ENCODE measurements at places on chromosomes 11 and 22.

- no peak for DNase-seq
Measured at GRCh38 chr22:40878922-40879321, 17.0 kb upstream of the DNAJB7 start.

- DNase-seq: no peak
Measured at GRCh38 chr22:38760477-38761201, 4.8 kb upstream of the SUN2 start.

GRCh38 chr11:69238573-69239351 is 55.2 kb upstream of the MYEOV start:
- DNase-seq: no peak

DNA sequence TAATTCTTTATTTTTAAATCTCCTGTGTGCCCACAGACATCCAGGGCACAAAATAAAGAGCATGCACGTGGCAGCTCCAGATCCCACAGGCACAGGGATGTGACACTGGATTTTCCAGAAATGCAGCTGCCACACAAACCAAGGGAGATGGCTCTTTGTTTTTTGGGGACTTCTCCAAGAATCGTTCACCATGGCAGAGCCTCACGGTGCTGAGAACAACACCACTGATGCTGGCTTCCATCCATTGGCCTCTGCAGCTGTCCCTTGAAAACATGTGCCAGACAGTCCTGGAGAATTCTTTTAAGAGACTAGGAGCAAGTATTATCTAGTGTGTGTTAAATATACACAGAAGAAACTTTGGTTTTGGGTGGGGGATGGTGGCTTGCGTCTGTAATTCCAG is 108.4 kb upstream of the SLC22A12 start:
- no peak for DNase-seq

DNA sequence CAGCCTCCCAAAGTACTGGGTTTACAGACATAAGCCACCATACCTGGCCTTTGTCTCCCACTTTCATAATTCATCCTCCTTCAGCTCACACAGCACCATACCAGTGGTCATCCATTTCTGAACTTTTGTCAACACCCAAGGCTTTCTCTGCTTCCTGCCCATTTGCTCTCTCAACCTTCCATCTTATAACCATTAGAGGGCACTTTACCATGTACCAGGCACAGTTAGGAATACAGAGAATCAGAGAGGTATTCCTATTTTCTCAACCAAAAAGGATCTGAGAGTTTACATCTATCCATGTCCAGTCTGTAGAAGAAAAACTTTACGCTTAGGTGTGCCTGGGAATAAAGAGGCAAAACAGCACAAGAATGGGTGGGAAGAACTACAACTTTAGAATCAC is 397.6 kb downstream of the BUD13 start:
- no peak for DNase-seq

- DNase-seq: no peak
Measured at GRCh38 chr11:59818572-59818971, 8.0 kb upstream of the MRPL16 start.

GRCh38 chr11:75490221-75491181 is 35.2 kb downstream of the GDPD5 start:
- no peak for DNase-seq

GRCh38 chr22:23580576-23581259 is 628 bp upstream of the IGLL1 start:
- DNase-seq: no peak

DNA sequence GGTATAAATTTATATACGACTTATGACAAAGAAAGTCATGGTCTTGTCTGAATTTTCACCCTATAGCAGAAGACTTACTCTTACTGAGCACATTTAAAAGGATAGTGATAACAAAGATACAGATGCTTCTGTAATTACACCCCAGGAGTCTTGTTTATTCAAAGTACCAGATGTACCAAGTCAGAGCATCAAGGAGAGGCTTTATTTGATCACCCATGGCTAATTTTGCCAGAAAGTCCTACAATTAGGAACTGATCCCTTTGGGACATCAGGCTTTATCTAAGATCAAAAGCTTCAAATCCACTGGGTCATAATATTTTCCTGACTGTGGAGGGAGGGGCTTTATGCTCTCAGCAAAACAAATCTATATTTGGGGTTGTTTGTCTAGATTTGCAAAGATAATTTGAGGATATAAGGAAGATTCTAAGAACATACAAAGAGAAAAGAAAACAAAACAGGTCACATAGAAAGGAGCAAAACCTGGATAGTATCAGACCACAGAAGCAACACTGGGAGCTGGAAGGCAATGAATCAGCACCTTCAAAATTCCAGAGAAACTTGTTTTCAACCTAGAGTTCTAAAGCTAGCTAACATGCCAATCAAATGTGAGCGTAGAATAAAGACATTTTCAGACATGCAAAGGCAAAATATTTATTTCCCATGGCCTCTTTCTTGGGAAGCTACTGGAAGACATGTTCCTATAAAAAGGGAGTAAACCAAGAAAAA is 124.8 kb upstream of the CSNK2A3 start:
- no peak for DNase-seq

GRCh38 chr11:1852271-1852876 is 510 bp upstream of the LSP1 start:
- no peak for DNase-seq

DNA sequence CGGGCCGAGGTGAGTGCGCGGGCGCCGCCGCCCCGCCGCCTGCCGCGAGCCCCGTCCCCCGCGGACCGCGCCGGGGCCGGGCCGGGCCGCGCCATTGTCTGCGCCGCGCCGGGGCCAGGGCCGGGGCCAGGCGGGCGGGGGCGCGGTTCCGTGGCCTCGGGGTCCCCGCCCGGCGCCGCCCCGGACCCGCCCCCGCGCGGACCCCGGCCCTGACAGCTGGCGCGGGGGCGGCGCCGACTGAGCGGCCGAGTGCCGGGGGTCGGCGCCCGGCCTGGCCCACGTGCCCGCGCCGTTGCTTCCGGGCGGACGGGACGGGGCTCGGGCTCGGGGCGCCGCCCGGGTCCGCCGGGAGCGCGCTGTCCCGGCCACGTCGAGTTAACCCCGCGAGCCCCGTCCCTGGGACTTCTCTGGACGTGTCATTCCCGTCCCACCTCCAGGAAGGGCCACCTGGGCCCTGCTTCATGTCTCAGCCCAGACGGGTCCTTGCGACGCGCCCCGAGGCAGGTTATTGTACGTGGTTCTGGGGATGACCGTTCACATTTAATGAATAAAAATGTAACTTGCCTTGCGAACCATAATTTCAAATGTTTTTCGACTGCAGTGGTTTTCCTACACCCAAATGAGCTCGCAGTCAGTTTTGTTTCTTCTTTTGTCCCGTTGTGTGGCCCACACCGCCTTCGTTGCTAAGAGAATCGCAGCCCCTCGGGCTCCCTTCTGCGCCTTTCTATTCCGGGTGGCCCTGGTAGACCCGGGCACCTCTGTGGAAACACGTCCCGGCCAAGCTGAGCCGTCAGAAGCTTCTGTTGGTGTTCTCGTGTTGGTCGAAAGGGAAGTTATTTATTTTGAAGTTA is 562 bp downstream of the ZBED4 start:
- no peak for DNase-seq

DNA sequence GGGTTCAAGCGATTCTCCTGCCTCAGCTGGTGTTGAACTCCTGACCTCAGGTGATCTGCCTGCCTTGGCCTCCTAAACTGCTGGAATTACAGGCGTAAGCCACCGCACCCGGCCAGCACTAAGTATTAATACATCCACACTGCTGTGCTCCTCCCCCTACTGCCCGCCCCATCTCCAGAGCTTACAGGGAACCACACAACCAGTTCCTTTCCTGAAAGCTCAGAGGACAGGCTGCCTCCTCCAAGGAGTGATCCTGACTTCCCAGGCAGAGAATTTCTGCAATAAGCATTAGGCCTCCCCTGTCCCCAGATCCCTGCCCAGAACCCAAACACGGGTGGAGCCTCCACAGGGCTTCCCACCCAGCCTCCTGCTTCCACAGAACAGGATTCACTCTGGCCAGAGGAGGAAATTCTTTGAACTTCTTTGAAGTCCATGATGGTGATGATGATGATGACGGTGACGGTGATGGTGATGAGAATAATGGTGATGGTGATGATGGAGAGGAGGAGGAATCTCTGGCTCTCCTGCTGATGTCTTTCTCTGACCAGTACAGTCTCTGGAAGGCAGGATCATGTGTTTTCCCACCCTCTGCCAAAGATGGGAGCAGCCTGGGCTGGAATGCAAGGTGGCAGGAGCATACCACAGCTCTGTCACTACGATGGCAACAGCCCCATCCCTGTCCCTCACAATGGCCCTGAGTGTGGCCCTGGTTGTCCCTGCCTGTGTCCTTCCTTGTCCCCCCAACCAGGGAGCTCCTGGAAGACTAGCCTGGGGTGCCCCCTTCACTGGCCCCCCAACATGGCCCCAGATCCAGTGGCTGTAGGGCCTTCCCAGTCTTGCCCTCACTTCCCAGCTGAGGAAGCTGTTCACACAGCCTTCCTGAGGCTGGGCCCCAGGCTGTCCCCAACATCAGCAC is 33.5 kb upstream of the CSNK1E start:
- no peak for DNase-seq

- DNase-seq: no peak
Measured at GRCh38 chr22:47681411-47682165, 919.1 kb downstream of the TBC1D22A start.

GRCh38 chr11:7892059-7892699 is 38.9 kb downstream of the OR10A6 start:
- DNase-seq: no peak

DNA sequence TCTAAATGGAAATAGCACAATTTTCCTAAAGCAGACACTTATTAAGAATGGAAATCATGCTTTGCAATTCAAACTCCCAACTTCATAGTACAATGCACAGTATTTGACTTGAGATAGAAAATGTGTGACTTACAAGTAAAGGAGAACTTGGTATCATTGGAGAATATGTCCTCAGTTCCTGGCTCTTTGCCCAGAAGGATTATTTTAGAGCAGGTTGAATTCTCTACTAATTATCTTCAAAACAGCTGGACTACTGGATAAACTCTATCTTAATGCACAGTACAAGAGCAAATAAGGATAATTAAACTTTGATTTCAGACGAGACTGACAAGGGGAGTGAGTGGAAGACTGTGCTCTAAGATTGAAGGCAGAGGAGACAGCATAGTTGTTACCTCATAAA is 839.4 kb downstream of the OPCML start:
- DNase-seq: no peak

DNA sequence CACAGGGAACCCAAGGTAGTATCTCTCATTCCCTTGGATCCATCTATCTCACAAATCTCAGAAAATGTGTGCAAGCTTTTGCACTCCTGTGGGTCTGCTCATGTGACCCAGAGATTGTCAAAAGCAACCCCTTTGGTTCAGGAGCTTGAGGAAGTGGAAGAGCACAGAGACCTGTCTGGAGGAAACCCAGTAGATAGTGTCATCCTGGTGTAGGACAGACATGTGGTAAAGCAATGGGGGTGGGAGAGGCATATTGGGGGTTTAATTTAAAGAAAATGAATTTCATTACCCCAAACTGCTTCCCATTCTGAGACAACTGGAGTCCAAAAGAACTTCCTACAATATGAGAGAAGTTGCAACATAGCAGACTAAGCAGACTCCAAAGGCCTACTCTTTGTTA is 5.8 kb upstream of the MS4A14 start:
- DNase-seq: no peak

DNA sequence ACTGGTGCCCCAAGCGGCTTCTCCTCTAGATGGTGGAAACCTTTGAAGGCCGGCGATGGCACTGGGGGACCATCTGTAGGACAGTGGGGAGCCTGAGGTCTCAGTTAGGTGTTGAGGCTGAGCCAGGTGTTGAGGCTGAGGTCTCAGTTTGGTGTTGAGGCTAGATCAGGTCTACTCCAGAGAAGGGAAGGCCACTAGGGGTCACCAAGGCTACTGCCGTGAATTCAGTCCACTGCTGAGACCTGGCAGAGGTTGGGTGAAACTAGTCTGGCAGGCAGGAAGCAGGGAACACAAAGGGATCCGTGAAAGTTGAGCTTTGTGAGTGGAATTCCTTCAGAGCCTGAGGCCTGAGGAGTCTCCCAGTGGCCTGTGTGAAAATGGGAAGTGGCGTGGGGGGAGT is 123.8 kb upstream of the FGF3 start:
- DNase-seq: no peak

Data from stimulated activated CD4-positive, alpha-beta T cell treated with anti-CD3 and anti-CD28 coated beads, Interleukin-15, amount 100 ng/mL, for 1 hour (primary cell).